Activated T-helper 9 cell treated with anti-CD3 and anti-CD28 coated beads, Interleukin-2, amount 50 U/mL, for 16 hours (primary cell): ENCODE measurements at places on chromosomes 2 and 18.

DNA sequence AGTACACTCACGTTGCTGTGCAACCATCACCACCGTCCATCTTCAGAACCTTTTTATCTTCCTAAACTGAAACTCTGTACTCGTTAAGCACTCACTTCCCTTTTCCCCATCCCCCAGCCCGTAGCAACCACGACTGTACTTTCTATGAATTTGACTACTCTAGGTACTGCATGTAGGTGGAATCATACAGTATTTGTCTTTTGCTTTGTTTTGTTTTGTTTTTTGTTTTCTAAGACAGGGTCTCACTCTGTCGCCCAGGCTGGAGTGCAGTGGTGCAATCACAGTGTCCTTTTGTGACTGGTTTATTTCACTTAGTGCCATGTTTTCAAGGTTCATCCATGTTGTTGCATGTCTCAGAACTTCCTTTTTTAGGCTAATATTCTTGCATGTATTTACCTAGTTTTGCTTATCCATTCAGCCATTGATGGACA lies 7.0 kb upstream of the TYMS start:
- DNase-seq: no peak

GRCh38 chr2:168948621-168949212 lies 47.6 kb downstream of the G6PC2 start:
- DNase-seq: no peak

DNA sequence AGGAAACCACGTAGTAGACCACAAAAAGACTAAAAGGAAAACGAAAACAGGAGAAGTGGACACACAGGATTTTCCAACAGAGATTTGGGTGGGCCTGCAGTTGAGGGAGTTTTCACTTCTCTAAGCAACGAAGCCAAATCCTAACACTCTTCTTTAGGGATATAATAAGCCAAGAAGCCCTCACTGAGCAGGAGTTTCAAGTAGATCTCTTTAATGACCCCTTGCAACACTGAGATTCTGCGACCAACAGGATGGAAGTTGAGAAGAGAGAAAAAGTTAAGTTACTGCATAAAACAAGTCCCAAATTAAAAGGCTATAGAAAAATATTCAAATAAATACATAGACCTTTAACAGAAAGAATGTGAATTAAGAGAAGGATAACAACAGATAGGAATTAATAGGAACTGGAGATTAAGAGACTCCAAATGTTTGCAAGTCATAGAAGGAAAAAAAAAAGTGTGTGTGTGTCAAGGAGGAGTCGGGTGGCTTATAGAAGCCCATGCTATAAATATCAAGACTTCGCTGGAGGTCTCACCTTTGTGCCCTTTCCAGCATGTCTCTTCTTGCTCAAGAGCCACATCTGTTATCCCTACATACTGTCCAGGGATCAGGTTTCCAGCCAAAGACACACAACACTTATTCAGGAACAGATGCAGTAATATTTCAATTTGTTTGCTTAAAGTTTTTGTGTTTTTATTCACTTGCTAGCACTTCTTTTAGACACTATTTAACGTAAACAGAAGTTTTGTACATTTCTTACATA lies 69.4 kb upstream of the ARHGAP28 start:
- no peak for DNase-seq

- no peak for DNase-seq
Observed at GRCh38 chr2:97844311-97844859, 131.0 kb downstream of the ZAP70 start.

GRCh38 chr2:145685383-145686050 lies 1165.6 kb upstream of the ZEB2 start:
- no peak for DNase-seq

DNA sequence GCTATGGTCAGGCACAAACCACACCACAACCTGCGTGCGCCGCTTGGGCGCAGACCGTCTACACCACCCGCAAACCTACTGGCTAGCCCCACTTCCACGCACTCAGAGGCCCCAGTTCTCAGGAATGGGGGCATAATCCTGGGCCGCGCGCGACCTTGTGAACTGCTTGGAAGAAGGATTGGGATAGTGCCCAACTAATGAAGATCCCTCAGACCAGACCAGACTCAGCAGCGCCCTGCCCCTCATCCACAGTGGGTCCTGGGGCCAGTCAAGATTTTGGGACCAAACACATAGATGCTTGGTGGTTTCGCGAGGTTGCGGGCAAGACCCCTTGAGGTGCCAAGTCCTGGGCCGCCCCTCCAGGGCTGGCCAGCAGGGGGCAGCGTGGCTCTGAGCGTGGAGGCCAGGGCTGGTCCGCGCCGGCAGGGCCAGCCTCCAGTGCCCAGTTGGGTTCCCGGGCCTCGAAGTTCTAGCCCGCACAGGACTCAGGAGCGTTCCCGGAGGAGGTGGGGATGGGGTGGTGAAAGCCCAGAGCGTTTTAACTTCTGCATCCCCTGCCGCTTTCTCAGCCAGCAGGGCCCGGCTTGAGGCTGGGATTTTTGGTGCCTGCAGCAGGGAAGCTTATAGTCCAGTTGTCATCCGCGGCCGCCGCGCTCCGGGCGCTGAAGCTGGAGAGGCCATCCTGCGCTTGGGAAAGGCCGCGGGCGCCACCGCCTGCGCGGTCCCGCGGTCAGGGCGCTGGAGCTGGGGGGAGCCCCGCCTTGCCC lies 8.3 kb downstream of the OSR1 start:
- peak; percentile 36 for DNase-seq

DNA sequence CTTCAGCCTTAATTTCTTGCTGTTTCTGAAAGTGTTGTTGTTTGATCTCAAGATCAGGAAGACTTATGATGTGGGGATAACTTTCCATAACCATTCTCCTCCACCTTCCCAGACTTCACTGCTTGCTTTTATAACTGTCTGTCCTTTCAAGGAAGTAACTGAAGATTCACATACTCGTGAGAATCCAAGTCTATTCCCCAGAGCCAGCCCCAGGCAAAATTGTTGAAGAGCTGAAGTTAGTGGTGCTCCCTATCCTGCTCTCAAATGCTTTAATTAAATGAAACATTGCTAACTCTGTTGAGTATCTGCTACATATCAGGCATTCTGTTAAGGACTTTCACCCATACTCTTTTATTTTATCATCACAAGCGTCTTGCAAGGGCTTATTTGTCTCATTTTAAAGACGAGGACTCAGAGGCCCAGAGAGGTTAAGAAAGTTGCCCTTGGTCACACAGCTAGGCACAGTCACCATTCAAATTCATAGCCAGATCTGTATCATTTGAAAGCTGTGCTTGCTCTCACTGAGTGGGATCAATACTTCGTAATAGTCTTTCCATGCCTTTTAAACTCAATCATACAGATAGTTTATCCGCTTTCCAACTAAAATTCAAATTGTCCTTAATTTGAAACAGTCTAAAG lies 189.8 kb upstream of the TCF4 start:
- DNase-seq: no peak

GRCh38 chr2:54469484-54470053 lies 13.4 kb downstream of the SPTBN1 start:
- DNase-seq: no peak

DNA sequence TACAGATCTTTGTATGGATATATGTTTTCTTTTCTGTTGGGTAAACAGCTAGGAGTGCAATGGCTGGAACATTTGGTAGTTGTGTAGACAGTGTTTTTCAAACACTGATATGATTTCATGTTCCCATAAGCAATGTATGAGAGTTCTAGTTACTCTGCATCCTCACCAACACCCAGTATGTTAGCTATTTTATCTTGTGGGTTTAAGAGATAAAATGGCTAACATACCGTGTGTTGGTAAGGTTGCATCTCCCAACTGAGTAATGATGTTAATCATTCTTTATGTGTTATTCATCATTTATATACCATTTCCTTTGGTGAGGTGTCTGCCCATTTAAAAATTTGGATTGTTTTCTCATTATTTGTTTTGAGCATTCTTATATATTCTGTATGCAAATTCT lies 65.7 kb downstream of the LYPD6B start:
- DNase-seq: no peak

GRCh38 chr2:212387146-212387545 lies 151.5 kb downstream of the ERBB4 start:
- DNase-seq: no peak

GRCh38 chr2:241986836-241987641 lies 117.5 kb downstream of the RTP5 start:
- DNase-seq: no peak

DNA sequence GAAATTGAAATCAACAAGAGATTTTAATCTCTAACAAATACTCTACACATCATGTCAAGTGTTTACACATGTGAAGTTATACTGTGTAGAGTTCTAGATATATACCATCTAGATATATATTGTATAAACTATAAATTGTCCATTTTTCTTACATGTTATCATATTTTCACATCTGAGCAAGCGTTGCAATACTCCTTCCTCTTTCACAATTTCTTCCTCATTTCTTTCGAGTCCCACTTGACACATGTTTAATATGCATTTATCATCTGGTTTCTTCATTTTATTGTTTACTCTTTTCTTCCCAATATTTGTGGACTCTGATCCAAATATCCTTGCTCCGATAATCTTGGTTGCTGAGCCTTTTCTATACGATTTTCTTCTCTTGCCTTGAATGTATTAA lies 50.2 kb downstream of the UNC80 start:
- DNase-seq: no peak

DNA sequence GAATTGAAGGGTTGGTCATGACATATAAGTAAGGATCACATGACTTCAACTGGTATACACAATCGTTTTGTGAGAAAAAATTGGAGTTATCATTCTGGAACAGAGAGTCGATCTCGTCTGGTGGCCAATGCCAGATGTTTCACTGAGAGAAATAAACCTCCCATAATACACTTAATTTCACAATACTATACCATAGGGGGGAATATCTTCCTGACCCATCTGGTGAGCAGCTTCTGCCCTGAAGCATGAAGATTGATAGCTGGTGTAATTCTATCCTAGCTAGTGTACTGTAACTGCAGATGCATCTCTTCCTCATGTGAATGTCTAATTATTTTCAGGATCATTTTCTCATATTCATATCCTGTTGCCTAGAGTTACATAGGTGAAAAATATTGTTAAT lies 15.7 kb upstream of the CDH7 start:
- DNase-seq: no peak

GRCh38 chr2:152175368-152176112 lies at the start of gene STAM2:
STAM2 (minus strand) TSS chr2:152175763; CDS start chr2:152175642, 121 bp downstream.
- peak; percentile 88 for DNase-seq

DNA sequence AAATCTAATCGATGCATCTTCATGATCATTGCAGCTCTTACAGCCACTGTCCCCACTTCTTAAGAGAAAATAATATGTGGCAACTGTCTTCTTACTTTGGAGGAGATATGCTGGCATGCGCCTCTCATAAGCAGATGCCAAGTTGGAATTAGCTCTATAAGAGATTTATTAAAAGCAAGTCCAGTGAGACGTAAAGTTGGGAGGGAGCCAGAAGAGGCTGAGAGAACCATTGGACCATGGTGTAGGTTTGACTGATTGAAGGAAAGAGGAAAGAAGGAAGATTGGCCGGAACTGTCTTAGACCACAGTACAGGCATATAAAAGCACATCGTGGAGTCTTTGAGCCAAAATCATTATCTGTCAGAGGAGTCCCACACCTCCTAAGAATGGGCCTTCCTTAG lies 265.7 kb upstream of the ZC3H15 start:
- DNase-seq: no peak

- DNase-seq: no peak
Observed at GRCh38 chr2:69720404-69720803, 21.5 kb upstream of the ANXA4 start.

- DNase-seq: no peak
Observed at GRCh38 chr2:215535741-215536140, 99.9 kb upstream of the FN1 start.

- DNase-seq: no peak
Observed at GRCh38 chr2:180573951-180574350, 406.5 kb upstream of the UBE2E3 start.

DNA sequence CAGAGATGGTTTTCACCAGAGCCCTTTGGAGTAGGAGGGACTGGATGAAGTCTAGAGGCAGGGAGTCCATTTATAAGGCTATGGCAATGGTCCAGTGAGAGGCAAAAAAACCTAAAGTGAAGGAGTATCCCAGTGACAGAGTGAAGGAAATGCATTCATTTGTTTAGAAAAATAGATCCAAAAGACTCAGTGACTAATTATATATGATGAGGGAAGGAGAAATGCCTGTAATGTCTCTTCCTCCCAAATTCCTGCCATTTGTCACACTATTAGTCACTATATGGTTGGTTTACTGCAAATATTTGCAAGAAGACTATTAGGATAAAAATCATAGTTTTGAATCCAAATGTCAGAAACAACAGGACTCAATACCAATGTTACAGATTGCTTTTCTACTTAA lies 104.2 kb downstream of the ZNF521 start:
- DNase-seq: no peak

DNA sequence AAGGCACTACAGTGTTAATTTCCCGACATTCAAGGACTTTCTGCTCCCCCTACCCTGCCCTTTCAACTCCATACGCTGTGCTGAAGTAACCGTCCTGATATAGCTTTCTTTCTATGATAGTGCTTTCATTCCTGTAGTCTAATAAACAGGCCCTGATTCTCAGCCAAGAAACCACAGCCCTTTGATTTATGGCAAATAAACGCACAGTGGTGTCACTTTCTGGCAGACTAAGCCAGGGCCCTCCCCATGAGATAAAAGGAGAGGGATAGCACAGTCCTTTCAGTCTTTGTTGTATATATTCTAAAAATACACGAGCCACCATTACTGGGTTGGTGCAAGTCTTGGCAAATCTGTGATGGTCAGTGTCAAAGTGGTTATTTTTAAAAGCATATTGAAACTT lies 291.2 kb downstream of the ALPK2 start:
- DNase-seq: no peak

DNA sequence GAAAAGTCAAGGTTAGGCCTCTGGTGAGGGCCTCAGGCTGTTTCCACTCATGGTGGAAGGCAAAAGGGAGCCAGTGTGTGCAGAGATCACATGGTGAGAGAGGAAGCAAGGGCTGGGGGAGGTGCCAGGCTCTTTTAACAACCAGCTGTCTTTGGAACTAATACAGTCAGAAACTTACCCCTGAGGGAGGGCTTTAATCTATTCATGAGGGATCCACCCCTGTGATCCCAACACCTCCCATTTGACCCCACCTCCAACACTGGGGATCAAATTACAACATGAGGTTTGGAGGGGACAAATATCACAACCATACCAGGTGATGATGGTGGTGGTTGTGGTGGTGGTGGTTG lies 10.9 kb downstream of the POLI start:
- no peak for DNase-seq

DNA sequence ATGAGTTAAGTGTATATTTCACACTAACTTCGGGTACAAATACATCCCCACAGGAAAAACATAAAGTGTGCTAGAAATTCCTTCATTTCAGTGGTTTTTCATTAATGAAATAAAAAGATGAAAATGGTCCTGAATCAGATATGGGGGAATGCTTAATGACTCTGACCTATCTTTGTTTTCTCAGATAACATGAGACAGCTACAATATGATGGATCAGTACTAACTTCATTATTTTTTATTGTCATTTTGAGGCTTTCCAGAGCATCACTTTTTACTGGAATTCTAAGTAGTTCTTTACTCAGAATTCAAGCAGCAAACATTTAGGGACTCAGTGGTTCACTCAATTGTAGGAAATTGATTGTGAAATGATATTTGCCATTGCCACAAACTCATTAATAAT lies 2.8 kb downstream of the SYT4 start:
- DNase-seq: no peak

- DNase-seq: no peak
Observed at GRCh38 chr2:175823707-175824073, 178.4 kb downstream of the LNPK start.
